Activated effector memory CD4-positive, alpha-beta T cell treated with Interleukin-2 at 50 U/mL for 16 hours (primary cell): ENCODE measurements at places on chromosomes 5 and 9.

DNA sequence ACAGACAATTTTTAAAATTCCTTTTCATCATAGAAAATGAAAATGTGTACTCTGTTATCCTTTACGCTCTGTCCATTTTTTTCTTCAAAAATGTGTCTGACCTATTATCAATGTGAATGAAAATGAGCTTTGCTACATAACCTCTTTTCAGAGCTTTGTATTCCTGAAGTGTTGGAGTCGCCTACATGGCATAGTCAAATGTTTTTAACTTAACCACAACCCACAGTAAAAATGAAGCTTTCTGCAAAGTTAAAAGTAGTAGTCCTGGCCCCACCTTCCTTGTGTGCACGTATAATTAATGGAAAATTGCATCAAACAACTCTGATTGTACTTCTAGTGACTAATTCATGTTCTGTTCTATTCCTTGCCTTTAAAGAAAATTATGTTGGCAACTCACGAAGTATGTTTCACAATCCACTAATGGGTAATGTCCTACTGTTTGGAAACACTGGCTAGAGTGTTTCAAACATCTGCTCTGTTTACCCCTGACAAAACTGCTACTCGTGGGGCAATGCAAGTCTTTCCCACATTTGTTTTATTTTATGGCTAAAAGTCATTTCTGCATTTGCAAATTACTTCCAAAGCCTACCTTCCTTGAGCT is 18.6 kb upstream of the PSAT1 start:
- no peak for DNase-seq

- no peak for DNase-seq
These were observed 29.5 kb upstream of the LRRC14B start for GRCh38 chr5:161803-162110.

GRCh38 chr5:18745042-18745987 is 1111.1 kb downstream of the TAF11L14 start:
- peak; percentile 16 for DNase-seq

DNA sequence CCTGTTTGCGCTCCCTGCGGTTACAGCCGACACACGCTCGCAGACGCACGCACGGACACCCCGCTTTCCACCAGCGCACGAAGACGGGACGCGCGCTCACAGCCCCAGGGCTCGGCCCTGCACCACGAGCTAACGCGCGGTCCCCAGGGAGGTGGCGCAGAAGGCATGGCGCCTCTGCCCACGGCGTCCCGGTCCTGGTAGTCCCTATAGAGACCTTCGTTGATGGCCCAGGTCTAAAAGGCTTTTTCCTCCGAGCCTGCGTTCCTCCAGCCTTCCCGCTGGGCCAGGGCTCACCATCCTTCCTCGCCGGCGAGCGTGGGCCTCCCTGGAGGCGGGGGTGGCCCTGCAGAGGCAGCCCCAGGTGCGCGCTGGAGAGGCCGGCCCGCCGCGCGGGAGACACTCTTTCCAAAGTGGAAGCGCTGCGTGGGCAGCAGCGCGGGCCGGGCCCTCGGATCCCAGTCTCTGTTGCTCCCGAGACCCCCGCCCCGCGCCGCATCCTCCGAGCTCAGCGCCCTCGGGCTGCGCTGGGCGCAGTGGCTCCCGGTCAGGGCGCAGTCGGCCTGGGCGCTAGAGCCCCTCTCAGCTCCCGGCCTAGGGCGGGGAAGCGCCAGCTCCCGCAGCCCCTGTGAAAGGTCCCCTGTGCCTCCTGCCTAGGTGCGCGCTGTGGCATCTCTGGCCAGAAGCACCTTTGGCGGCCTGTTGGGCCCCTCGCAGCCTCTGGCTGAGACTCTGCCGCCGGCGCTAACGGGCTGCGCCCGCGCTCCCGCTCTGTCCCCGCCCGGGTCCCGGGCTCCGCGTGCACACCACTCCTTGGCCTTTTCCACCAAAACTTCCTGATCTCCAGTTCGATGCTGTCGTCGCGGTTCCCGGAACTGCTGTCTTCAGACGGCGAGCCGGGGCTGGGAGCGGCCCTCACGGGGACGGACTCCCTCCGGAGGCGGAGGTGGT is 31.9 kb upstream of the FANCC start:
- no peak for DNase-seq

GRCh38 chr9:21677834-21678233 is 124.6 kb upstream of the MTAP start:
- DNase-seq = no peak

GRCh38 chr5:73218552-73219171 is 45.7 kb downstream of the TMEM174 start:
- no peak for DNase-seq
